ENCODE measurements at places on chromosomes 2 and 18.

DNA sequence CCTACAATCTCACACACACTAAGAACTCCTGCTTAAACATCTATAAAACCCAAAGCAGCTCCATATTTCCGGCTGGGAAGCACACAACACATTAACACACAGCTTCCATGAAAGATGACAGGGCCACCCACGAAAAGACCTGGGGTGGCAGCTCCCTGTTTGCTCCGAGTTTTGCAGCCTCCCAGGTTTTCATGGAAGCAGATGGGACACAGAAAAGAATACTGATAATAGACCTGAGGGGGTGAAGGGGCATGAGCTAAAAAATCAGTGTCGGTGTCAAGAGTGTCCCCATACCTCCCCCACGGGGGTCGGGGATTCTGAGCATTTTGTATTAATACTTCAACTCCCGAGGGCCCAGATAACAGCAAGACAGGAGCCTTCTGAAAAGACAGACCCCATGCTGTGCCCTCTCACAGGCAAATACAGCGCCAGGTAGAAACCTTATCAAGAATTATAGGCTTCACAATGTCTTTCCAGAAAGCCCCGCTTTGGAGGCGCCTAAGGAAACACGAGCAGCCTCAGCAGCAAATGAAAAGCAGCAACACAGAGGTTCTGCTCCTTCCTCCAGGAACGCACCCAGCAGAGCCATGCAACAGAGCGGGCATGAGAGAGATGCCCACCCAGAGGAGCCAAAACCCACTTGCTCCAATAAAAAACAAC lies 50.5 kb downstream of the ZNF516 start:
- no peak for DNase-seq

DNA sequence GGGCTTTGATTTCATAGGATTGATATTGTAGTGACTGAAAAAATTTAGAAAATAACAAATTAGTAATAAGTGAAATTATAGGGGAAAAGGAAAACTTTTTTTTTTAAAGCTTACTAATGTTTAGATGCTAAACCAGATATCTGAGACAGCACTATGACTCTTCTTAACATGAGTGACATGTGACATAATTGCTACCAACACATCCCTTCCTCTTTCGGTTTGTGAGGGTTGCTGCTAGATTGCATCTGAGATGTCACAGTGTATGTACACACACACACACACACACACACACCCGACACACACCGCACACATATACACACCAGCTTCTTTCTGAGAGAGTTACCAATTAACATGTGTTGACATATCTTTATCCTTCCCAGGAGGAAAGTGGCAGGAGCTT lies 18.0 kb downstream of the RAPGEF4 start:
- DNase-seq: no peak

DNA sequence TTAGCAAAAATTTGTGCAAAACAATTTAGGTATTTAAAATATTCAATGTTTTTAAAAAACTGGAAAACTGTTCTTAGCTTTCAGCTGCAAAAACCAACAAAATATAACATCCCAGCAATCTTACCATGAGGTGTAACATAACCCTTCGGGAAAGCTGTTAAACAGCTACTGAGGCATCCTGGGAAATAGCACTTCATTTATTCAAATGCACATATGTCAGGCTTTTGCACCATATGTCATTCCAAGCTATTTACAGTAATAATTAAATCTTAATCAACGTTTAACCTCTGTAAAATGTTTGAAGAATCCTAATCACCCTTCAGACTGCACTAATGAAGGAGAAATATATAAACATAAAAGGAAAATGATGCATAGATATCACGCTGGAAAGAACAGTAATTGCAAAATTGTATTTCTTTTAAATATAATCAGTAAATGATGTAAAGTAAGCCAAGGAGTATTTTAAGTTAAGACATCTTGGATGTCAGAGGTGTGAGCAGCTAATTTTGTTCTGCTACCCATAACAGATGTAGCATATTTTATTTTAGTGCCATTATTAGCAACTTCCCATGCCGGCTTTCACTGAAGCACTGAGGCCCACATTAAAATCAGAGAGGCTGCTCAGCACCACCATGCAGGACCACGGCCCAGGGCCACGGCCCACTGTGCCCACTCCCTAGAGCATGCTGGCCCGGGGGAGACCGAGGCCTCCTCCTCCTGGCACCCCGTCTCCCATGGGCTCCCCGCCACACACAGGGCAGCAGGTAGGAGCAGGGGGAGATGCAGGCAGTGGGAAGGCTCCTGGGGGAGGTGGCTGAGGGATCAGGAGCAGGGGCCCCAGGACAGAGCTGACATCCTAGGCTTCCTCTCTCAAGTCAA lies 30.9 kb downstream of the EMX1 start:
- no peak for DNase-seq

GRCh38 chr2:148719941-148720436 lies 75.4 kb downstream of the EPC2 start:
- no peak for DNase-seq

- DNase-seq: no peak
Observed at GRCh38 chr2:154692927-154693326, 5.6 kb upstream of the KCNJ3 start.

DNA sequence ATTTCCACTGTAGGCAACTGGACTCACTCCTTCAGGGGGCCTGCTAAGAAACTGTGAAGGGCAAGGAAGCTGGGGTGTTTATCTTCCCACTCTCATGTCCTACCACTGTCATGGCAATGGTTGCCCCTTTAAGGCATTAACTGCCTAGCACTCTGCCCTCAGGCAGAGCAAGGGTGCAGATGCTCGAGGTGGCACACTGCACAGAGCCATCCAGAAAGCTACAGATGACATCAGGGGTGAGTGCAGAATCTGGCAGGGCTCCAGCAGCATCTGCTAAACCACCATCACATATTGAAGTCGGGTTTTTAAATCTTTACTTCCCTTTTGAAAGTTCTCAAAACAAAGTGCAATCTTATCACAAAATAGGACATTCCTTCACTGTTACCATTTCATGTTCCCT lies 75.4 kb downstream of the RAPGEF4 start:
- no peak for DNase-seq

DNA sequence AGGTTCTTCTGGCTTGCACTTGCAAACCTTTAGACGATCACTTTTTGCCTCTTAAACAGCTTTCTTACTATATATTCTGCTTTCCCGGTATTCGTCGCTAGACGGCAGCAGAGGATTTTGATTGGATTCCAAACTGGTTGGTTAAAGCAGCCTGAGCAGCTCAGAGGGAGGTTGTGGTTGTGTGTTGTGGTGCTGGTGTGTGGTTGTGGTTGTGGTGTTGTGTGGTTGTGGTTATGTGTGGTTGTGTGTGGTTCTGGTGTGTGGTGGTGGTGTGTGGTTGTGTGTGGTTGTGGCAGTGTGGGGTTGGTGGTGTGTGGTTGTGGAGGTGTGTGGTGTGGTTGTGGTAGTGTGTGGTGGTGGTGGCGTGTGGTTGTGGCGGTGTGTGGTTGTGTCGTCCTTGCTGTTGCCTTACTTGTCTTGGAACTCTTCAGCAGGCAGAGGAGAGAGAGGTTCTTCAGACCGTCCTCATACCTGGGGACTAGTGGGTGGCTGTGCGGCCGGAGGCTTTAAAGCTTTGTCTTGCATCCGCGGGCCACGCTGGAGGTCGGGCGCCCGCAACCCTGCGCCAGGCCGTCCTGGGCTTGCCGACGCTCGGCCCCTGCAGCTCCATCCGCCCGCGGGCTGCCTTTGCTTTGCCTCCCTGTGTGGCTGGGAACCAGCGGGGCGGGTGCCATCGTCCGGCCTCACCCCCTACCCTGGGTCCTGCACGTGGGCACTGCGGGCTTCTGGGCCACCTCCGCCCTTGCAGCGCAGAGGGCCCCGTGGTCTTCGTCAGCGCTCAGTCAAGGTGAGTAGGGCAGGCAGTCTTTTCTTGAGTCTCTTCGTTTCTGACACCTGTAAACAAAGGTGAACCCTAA lies 190.8 kb downstream of the ARHGAP28 start:
- peak; percentile 51 for DNase-seq

DNA sequence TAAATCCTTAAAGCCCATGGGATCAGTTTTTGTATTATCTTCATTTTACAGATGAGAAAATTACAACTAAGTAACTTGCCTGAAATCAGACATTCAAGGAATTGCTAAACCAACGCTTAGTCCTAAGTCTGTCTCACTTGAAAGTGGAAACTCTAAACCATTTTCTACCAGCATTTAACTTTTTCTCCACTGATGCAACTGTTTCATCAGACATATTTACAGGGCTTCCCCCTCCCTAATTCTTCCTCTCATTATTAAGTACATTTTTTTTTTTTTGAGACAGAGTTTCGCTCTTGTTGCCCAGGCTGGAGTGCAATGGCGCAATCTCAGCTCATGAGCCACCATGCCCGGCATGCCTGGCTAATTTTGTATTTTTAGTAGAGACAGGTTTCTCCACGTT lies 88.6 kb downstream of the ACVR1C start:
- no peak for DNase-seq

GRCh38 chr2:226030369-226030768 lies 630.9 kb downstream of the NYAP2 start:
- no peak for DNase-seq

- peak; percentile 44 for DNase-seq
Observed at GRCh38 chr2:39947294-39948015, 168.4 kb upstream of the THUMPD2 start.

- no peak for DNase-seq
Observed at GRCh38 chr2:31324016-31324633, 90.2 kb downstream of the EHD3 start.

All from HCEC 1CT (cell line).